ENCODE measurements at places on chromosomes 1 and 21. TPM values are rescaled to one million over a fixed set of nuclear protein-coding genes. Genes with fewer than 3 reads are reported as not detected.

GRCh38 chr1:20479840-20480239 lies 6.2 kb downstream of the CAMK2N1 start:
- no peak for DNase-seq

Gene RHOC
- total RNA-seq = 4.2 TPM

- DNase-seq = no peak
Observed at GRCh38 chr1:246302251-246302625, 204.8 kb downstream of the SMYD3 start.

DNA sequence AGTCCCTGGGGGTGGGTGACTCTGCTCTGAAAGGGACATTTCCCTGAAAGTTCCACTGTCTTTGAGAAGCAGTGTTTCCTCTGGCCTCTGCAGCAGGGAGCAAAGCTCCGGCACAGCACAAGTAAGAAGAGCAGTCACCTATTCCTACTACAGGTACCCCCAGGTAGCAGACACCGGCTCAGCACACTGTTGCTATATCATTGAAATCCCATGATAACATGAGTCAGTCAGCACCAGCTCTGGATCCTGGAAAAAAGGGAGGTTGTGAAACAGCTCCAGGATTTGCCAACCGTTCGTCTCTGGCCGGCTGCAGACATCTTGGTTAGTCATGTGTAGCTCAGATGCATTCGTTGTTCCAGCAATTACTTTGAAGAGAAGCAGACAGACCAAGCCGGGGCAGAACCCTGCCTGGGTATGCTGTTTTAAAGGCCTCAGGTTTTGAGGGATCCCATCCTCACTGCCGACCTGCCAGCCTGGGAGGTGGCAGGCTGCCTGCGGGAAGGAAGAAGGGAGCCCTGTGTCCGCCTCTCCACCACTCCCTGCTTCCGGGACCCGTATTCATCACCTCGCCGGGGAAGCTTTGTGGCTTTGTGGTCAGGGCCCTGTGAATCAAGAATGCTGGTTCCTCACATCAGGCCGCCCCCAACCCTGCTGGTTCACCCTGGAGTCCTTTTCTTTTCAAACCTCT lies 139.2 kb downstream of the CLIC6 start:
- peak; percentile 6 for DNase-seq

- DNase-seq = no peak
Observed at GRCh38 chr21:39099859-39100258, 83.4 kb downstream of the PSMG1 start.

Gene LIN28A
- not detected for total RNA-seq

Gene RLF
- 25.9 TPM for total RNA-seq

- no peak for DNase-seq
Observed at GRCh38 chr1:240691909-240692705, 80.2 kb upstream of the GREM2 start.

DNA sequence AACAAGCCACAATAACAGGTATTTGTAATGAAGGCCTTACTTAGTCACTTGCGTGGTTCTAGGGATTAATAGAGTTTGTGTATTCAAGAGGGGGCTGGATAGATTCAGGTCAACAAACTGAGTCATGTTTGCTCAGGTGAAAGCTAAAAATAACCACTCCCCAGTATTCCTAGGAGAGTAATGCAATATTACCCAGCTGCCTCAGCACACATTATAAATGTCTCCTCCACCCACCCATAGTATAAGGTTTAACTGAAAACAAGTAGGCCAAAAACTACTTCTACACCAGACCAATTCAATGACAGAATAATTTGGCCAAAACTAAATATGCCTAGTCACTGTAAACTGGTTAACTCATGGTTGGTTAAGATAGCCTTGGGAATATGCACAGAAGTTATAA lies 34.4 kb downstream of the WLS start:
- no peak for DNase-seq

GRCh38 chr1:54096227-54096876 lies 42.9 kb downstream of the TCEANC2 start:
- no peak for DNase-seq

DNA sequence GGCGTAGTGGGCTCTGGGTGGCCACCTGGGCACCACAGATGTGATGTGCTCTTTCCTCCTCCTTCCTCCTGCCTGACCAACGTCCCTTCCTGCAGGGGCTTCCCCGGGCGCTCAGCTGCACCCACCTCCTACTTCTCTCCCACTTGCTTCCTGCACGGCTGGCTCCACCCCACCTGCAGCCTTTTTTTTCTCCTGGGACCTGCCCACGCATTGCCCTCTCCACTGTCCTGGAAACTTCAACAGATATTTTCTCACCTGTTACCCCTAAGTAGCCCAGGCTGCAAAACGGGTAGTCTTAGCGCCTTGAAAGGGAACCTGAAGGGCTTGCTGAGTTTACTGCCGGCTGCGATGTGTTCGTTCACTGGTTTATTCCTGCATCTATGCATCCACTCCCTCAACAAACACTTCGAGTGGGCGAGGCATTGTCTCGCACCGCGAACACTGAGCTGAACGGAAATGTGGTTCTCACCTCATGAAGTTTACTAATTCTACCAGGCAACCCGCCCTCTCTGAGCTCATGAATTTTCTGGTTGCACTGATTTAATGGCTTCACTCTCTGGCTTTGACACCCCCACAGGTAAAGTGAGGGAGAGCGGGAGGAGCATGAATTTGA lies 23.6 kb downstream of the ZBTB18 start:
- peak; percentile 71 for DNase-seq

DNA sequence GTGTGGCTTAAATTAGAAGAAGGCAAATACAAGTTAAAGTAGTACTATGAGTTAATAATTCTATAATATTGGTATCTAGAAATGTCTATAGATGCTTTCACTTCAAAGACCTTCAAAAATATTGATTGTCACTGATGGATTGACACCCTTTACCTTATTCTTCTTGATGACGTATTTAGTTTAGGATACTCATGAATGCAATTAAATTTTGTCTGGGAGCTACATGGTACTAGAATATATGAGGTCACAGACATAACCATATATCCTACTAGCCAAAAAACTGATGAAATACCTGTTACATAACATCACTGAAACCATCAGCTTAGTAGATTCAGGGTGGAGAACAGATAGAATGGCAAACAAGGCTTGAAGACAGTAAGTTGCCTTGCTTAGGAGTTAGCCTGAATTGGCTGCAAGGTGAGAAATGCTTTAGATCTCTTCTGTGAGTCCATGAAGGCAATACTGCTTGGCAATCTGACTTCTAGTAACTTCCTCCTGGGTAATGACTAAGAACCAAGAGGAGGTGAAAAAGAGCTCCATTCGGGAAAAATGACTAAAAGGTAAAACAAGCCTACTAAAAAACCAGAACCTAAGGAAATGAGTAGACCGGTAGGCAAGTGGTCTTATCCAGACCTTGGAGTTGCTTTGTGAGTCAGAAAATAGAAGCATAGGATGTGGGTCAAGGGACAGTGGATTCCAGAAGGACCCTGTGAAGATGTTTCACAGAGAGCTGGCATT lies 16.9 kb upstream of the ARHGAP29 start:
- DNase-seq = no peak

DNA sequence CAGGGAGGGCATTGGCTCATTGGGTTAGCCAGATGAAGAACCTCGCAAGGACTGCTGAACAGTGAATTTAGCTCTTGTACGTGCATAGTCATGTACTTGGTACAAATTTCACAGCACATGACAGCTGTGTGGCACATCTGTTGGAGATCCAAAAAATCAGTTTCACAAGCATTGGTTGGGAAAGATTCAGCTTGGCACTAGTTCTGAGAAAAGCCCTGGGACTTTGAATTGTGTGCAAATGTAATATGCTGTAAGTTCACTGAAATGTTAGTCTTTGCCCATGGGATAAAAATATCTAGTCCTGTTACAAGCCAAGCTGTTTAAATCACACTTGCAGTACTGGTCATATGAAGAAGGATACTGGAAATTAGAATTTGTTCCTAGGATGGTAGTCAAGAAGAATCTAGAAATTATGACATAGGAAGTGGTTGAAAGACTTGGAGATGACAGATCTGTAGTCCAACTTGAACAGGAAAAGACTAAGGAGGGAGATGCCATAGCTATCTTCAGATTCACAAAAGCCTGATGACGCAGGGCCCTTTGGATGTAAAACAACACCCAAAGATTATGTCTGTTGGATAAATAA lies 19.2 kb downstream of the LAMC2 start:
- DNase-seq = no peak

Gene CASQ1
- not detected for total RNA-seq

- DNase-seq = no peak
Observed at GRCh38 chr1:63730211-63730610, 43.6 kb upstream of the ROR1 start.

GRCh38 chr1:172382990-172383389 lies 37.5 kb upstream of the C1orf105 start:
- DNase-seq = no peak

GRCh38 chr1:41783189-41783639 lies 135.5 kb downstream of the HIVEP3 start:
- DNase-seq = no peak

DNA sequence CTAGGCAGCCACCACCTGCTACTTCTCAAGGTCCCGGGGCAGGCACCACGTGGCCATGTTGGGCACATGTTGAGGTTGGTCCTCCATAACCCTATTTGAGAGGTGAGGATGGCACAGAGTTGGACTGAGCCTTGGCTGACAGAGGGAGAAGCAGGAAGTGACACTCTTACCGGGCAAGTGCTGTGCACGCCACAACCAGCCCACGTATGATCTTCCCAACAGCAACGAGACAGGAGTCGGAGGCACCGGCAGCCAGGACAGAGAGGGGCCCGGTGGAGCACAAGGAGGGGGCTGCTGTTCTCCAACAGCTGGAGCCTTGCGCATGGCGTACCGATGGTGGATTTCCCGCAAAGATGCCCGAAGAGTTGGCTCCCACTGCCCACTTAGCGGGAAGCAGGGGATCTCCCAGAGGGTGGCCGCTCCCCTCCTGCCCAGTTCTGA lies 3.4 kb downstream of the CLEC20A start:
- no peak for DNase-seq

Gene ARHGEF10L
- total RNA-seq = 0.27 TPM

Gene CLCA1
- total RNA-seq = not detected

- DNase-seq = no peak
Observed at GRCh38 chr1:110707232-110707631, 32.5 kb upstream of the KCNA3 start.

DNA sequence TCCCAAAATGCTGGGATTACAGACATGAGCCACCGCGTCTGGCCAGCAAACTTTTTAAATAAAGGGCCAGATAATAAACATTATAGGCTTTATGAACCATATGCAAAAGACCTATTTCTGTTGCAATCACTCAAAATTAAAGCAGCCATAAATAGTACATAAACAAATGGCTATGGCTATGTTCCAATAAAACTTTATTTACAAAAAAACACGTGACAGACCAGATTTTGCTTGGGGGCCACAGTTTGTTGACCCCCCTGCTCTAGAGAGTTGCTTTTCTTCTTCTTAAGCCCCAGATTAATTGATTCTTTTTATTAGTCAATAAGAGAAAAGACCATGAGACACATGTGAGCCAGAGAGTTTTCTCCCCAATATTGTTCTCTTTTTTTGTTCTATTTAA lies 138.3 kb downstream of the MACF1 start:
- DNase-seq = no peak

- peak; percentile 58 for DNase-seq
Observed at GRCh38 chr1:46448109-46448911, 41.3 kb upstream of the DMBX1 start.

GRCh38 chr21:44395260-44395659 lies 41.8 kb downstream of the TRPM2 start:
- DNase-seq = no peak

GRCh38 chr1:32367912-32368635 lies 5.7 kb downstream of the TSSK3 start:
- no peak for DNase-seq

Gene TRIM67
- not detected for total RNA-seq

Gene MINDY1
- 18.3 TPM for total RNA-seq

Gene C1orf56
- total RNA-seq = 4.4 TPM

- DNase-seq = peak; percentile 45
Observed at GRCh38 chr1:231626951-231627614, 493 bp downstream of the DISC1 start.

DNA sequence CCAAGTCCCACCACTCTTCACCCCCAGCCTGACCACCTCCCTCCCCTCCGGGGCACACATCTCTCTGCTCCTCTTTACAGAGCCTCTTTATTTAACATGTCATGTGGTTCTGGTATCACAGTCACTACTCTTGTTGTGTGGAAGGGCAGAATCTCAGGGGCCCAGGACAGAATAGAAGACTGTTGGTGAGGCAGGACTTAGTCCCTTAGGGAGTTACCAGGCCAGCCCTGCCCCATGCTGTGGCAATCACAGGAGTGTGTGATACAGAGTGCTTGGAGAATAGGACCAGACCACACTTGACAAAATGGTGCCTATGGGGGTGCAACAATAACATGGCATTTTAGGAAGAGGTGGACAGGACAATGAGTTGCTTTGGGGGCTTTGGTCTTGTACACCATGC lies 43.0 kb upstream of the CRNN start:
- no peak for DNase-seq

DNA sequence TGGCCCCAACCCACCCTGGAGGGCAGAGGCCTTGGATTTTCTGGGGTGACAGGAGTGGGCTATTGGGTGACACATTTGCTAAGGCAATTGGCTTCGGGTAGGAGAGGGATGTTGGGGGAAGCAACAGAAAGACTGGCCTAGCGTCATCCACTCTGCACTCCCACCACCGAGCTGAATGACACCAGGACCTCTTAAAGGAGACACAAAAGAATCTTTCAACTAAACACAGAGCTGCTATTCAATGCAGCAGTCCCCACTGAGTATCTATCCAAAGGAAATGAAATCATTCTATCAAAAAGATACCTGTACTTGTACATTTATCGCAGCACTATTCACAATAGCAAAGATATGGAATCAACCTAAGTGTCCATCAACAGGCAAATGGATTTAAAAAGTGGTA lies 6.2 kb downstream of the TFF2 start:
- DNase-seq = no peak

DNA sequence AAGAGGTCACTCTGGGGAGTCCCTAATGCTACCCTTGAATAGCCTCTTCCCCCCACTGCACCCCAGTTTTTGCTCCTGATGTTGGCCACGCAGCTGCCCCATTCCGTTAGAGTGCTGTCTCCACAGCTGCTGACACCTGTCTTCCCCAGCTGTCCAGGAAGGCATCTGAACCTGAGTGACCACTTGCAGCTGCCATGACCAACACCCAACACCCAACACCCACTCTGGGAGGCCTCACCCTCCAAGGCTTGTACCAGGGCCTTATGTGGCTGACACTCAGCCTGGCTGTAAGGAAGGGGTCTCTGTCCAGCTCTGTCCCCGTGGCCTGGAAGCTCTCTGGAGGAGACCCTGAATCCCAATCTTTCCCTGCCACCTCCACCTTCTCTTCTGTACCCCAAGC lies 26.7 kb upstream of the LDLRAP1 start:
- no peak for DNase-seq

DNA sequence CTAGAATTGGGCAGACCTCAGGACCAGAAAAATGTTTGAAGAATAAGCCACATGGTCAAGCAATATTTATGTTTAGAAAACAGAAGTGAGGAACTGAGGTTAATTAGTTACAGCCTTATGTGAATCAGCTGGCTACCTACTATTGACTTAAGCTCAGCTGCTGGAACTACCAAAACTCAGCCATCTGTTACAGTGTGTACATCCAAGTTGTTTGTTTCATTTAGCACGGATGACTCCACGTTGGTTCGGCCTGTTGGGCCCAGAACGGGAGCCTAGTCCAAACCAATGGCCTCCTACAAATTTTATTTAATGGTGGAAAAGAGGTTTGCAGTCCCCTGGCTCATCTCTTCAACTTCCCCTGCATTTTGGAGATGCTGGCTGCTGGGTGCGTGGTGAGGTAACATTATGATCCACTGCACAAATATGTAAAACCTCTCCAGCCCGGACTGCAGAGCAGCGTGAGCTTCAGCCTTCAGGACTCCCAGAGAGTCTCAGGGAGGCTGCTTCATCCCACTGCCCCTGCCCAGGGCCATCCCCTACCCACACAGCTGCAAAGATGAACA lies 143.4 kb downstream of the ZZZ3 start:
- no peak for DNase-seq
